Suppressor macrophage treated with lipopolysaccharide for 1 hour (primary cell): ENCODE measurements at places on chromosomes 12 and 14.
A peak's percentile ranks its signal among the peaks of the same experiment; 100 is the strongest.

DNA sequence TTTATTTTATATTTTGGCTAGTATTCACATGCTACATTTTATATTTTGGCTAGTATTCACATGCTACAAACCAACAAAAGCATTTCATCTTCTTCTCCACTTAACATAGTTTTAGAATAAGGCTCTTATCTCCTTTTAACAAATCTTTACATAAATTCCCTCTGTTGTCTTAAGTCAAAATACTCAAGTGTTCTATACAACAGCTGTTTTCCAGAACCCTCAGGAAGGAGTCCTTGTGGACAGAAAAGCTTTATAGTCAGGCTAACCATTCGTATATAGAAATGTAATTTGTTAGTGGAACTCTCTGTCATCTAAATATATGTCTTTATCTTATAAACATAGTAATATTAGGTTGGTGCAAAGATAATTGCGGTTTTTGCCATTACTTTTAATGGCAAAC lies 191.0 kb upstream of the FLRT2 start:
- no peak for DNase-seq

- DNase-seq, result no peak
These were observed 160.5 kb downstream of the PIK3C2G start for GRCh38 chr12:18421867-18422266.

GRCh38 chr12:108112832-108113556 lies 16.1 kb upstream of the WSCD2 start:
- DNase-seq, result no peak

DNA sequence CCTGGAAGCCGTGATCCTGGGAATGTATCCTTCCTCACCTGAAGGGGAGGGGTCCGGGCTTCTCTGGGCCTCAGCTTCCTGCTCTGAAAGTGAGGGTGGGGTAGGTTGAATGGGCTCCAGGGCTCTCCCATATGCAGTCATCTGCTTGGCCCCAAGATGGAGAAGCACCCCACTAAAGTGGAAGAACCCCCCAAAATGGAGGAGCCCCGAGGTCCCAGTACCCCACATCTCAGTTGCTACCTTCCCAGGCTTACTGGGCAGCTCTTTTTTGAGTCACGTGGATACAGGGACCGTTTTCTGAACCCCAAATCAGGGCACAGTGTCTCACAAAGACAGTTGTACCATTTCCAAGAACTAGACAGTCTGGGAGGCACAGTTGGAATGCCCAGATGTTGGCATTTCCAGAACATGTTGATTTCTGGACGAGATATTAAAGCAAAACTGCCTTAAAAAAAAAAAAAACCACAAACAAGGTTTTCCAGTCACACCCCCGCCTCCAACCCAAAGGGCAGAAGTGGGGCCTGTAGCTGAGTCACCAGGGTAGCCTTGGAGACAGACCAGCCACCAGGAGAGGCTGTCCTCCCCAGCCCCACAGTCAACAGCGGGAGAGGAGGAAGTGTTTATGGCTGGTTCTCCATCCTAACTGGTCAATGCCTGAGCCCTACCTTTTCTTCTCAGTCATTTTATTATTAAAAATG lies 12.1 kb downstream of the VASH1 start:
- peak; percentile 95 for DNase-seq

DNA sequence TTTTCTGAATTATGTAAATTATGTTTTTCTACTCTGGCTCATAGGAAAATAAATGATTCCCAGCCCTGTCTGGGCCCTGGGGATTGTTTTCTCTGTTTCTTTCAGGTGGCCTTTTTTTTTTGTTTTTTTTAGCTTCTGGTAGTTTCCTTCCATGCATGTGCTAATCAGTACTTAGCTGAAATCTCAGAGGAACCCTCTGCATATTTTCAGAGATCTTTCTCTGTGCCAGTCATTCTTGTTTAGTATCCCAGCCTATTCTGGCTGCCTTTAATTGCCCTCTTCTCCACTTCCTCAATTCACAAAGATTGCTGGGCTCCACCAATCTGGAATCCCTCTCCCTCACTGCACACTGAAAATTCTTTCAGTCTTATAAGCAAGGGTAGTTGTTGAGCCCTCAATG lies 46.9 kb downstream of the CNOT2 start:
- peak; percentile 11 for DNase-seq
